Aorta (tissue), 5 donors: ENCODE measurements at places on chromosomes 6 and 20.

DNA sequence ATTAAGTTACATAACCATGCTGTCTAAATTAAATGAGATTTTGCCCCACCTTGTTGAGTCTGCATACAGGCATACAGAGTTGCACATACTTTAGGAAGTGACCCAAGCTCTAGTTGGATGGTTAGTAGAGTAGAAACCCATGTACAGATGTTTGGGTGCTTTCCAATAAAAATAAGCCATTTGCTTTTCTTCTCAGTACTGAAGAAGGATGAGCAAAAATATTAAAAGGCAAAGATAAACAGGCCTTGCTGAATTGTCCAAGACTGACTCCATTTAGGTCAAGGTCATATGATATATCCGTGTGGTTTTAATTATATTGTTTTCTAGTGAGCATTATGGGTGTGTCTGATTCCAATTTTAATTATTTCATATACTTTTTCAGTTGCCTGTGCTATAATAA, 589.4 kb downstream of the RFPL4B start:
- DNase-seq, result no peak

DNA sequence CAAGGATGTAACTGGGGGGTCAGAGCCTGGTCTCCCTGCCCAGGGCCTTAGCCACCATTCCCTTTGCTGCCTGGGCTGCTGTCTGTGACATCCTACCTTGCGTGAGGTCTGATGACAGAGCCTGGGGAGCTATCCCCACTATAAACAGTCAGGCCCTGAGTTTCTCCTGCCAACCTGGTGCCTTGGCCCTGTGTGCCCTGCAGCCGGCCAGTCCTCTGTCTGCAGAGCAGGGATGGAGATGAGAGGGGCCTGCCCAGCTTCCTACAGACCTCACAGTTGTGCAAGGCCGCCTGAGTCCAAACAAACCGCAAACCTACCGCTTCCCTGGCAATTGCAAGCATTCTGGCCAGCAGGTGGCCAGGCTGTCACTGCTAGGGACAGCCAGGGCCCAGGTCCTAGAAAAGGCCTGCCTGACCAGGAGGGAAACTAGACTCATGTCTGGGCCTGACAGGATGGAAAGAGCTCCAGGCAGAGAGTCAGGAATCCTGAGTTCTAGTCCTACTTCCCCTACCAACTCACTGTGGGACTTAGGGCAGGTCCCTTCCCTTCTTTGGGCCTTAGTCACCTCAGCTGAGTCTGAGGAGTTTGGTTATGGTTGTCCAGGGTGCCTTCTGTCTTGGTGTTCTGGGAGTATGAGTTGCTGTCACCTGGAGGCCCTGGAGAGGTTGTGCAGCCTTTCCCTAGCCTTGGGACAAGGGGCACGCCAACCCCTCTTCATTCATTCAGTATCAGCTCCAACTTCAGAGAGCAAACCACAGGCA, 86.2 kb downstream of the VEGFA start:
- no peak for DNase-seq

GRCh38 chr6:151026041-151026663, 160.7 kb downstream of the MTHFD1L start:
- no peak for DNase-seq

- no peak for DNase-seq
Measured at GRCh38 chr6:169097381-169097959, 156.2 kb downstream of the THBS2 start.

DNA sequence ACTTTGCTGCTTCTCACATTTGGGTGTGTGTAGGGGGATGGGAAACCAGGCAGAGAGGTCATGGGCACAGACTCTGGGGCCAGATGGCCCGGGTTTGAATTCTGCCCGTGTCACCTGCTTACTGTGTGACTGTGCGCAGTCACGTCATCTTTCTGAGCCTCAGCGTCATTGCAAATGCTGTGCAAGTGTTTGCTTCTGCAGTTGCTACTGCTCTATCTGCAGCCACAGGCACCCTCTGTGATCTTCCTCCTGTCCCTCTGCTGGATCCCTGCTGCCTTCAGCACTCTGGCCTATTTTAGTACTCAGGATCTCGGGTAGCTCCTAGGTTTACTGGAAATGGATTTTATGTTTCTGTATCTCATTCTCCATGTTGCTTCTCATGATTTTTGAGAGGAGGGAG, 40.6 kb upstream of the TULP1 start:
- no peak for DNase-seq

- no peak for DNase-seq
Measured at GRCh38 chr6:168949981-168950857, 303.4 kb downstream of the THBS2 start.

- peak; percentile 92 for DNase-seq
Measured at GRCh38 chr20:36153736-36154699, 522 bp upstream of the EPB41L1 start.
